Hypothalamus (tissue), 51 donors: ENCODE measurements at places on chromosomes 13 and 19.

DNA sequence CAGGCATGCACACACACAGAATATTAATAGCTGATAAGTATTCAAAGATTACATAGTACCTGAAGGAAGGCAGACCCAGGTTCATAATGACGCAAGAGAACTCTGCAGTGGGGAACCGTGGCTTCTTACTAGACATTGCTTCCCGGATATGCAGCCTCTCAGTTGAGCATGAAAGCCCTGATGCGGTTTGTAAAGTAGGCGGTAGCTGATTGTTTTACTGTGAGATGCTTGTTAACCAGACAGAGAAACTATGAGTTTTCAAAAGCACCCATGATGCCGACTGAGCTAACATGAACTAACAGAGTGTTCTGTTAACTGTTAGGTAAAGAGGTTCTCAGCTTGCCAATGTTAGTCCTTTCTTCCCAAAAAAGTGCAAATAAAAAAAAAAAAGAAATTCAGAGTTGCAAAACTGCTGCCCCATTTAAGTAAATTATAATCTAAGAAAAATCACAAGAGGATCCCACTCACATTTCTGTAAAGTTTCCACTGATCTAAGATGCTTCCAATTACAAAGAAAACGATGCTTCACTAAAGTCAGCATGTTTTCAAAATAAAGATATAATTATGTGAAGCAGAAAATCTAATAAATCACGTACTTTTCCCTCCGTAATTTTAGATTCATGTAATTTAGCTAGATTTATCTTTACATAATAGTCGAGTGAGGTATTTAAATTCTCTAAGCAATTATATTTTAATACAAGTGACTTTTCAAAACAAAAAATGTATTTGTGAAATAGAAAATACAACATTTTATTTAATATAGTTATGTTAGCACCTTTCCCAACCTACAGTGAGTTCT lies 2.2 kb downstream of the FLT1 start:
- no peak for DNase-seq

DNA sequence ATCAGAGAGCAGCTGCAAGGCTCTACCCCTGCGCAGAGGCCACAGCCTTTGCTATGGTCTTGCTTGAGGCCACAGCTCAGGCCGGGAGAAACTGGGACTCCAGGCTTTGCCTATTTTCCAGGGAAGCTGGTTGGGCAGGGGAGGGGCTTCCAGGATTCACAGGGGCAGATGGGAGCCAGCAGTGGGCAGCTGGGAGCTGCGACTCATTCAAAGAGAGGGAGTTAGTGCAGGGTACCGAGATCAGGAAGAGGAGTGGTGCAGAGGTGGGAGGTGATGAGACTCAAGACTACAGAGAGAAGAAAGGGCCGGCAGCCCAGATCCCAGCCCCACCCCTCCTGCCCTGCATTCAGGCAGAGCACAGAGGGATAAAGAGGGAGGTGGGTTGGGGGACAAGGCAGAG lies 12.1 kb downstream of the ADGRE5 start:
- no peak for DNase-seq

DNA sequence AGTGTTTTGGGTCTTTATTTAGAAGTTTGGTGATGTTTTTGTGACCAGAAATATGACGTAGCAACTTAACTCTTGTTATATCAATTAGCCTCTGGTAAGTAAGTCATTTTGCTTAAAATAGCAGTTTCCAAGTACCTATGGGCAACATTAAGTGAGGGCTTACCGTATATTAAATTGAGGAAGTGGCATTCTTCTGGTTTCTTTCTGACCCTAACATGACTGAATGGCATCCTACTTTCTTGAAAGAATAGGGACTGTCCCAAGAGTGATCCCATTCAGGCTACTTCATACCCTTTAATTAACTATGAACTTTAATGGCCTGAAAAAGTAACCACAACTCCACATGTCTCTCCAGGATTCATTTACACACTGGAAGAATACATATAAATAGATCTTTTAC lies 106.6 kb downstream of the MZT1 start:
- no peak for DNase-seq

DNA sequence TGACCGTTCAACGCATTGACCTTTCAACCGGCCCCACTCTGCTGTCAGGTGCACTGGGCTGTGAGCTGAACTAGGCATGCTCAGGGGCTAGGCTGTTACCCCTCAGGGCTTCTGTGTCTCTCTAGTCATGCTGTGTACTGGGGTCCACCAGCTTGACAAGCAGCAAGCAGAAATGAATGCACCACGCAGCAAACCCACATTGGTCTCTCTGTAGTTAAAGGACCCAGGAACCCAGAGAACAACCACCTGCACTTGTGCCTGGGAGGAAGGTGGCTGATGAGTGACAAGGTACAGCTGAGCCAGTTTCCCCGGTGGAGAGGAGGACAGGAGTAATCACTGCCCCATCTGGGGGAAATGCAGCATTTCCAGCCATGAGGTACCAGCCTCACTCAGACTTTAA lies 159.9 kb downstream of the USP12 start:
- no peak for DNase-seq

DNA sequence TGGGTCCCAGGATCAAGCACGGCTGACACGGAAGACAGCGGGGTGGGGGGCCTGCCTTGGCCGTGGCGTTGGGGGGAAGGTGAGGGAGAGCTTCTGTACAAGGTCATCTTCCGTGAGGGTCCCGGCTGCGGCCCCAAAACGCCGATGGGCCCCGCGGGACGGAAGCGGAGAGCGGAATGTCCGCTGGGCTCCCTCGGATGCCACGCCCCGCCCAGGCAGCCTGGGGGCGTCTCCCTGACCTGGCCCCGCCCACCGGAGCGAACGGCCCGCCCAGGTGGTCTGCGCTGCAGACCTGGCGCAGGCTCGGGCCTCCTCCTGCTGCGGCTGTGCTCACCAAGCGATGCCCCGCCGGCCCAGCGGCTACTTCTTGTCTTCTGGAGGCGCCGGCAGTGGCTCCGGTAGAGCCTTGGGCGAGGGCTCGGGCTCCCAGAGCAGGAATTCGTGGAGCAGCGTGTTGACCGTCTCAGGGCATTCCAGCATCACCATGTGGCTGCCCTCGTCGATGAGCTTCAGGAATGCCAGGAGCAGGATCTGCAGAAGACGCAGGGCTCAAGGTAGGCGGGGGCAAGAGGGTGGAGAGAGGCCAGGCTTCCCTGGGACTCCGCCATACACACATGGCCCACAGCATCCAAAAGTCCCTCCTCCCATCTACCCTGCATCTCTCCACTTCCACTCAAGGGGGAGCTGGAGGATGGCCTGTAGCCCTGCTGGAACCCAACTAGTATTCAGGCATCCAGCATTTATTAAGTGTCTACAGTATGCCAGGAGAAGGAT lies 10.7 kb downstream of the ABHD8 start:
- DNase-seq, result no peak

GRCh38 chr13:27463500-27463899 lies 13.1 kb upstream of the MTIF3 start:
- DNase-seq, result no peak

DNA sequence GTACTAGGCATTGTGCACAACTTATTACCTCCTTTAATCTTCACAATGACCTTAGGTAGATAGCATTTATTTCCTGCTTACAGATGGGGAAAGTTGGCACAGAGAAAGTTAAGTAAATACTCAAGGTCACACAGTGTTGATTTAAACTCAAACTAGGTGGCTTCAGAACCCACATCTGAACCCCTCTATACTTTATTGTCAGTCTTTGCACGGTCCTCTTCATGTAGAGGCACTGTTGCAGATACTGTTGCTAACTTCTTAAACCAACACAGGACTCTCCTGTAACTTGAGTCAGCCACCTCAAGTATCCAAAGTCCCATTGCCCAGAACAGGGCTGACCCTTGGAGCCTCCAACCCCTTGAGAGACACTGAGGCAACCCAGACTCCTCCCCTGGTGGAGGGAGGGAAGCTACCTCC lies 48.8 kb downstream of the FRY start:
- DNase-seq, result no peak

DNA sequence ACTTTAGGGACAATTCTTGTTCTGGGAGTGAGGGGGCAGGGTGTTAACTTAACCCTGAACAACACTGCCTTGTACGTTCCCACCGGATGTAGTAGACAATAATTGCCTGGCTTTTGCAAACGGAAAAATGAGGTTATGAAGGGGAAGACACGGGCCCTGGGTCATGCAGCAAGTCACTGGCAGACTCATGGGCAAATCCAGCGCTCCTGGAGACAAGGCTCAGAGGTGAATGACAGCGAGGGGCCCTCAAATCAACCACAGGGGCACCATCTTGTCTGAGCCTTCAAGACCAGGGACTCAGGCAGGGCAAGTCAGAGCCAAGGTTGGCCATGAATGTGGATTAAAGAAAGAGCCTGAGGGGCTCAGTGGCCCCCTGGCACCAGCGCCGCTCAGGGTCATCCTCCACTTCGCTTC lies 2.8 kb downstream of the RASA3 start:
- DNase-seq, result no peak

- DNase-seq, result no peak
Measured at GRCh38 chr13:110342474-110342873, 35.4 kb downstream of the COL4A2 start.

DNA sequence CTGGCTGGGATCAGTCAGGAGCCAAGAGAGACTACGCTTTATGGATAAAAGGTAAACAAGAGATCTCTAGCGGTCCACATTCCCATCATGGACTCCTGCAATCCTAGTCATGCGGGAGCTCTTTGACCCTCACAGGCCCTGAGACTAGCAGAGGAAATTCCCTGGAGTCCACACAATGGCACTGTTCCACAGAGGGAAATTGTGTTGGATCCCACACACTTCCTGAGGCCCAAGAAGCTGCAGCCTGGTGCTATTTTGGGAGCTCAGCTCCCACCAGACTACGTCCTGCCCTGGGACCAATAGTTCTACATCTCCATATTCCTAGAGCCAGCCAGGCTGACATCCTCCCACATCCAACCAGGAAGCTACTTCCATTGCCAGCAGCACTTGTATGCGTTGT lies 2358.4 kb downstream of the PCDH9 start:
- DNase-seq, result no peak

DNA sequence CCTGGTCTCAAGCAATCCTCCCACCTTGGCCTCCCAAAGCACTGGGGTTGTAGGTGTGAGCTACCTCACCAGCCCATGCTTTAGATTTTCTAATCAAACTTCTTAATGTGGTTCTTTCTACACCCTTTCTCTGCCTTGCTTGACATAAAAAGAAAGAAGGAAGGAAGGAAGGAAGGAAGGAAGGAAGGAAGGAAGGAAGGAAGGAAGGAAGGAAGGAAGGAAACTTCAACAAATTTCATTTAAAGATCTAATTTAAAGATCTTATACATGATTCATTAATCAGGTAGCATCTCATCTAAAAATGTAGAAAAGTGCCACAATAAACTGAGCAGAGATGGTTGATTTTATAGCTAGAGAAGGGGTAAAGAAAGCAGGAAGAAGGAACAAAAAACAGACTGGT lies 215.0 kb downstream of the DIAPH3 start:
- no peak for DNase-seq

- no peak for DNase-seq
Measured at GRCh38 chr19:39111593-39112199, 13.9 kb upstream of the PAK4 start.

GRCh38 chr13:76473552-76474134 lies 412.6 kb downstream of the KCTD12 start:
- DNase-seq, result peak; percentile 60

DNA sequence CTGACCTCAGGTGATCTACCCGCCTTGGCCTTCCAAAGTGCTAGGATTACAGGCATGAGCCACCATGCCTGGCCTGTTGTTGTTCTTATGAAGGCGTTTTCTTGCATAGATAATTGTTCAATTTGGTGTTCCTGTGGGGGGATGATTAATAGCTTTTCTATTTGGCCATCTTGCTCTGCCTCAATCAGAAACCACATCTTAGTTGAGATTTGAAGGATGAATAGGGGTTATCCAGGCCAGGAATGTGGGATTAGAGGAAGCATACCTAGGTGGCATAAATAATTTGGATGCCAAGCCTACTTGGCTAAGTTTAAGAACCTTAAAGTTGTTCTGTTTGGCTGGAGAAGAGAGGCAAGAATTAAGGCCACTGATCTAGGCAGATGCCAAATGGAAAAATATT lies 44.4 kb downstream of the CCNA1 start:
- DNase-seq, result no peak

- no peak for DNase-seq
Measured at GRCh38 chr13:21901336-21901735, 230.5 kb downstream of the FGF9 start.

- DNase-seq, result no peak
Measured at GRCh38 chr13:110132225-110132982, 174.6 kb downstream of the COL4A1 start.

GRCh38 chr13:51156648-51157047 lies 45.6 kb upstream of the C13orf42 start:
- no peak for DNase-seq

DNA sequence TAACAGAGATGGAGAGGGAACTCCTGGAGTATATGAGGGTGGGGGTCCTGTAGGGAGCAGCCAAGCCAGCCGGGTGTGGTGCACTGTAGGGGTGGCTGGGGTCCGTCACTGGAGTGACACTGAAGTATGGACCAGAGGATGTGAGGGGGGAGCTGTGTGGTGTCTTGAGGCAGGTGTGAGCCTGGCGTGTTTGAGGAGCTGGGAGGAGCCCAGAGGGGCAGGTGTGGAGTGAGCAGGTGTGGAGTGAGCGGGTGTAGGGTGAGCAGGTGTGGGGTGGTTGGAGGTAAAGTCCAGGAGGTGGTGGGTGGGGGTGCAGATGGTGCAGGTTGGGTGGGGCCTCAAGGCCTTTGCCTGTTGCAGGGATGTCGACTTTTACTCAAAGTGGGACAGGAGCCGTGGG lies 5.9 kb downstream of the B3GNT8 start:
- DNase-seq, result no peak

GRCh38 chr19:50697414-50698124 lies 22.0 kb downstream of the SHANK1 start:
- DNase-seq, result no peak
